ENCODE measurements at places on chromosomes 4 and X.

DNA sequence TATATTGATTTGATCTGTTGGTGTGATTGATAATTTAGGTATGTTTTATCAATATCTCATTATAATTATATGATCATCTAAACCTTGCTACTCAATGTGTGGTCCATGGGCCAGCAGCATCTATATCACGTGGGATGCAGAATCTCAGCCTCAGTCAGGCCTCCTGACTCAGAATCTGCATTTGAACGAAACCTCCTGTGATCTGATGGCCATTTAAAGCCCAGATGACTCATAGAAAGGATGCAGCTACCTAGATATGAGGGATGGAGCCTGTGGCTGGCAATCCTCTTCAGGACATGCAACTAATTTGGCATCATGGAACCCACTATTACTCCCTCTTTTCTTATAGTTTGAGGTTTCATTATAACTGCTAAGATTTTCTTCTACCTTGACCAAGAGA lies 11.3 kb upstream of the CHRNA9 start:
- DNase-seq, result no peak

- no peak for DNase-seq
Observed at GRCh38 chr4:17535906-17536305, 20.9 kb downstream of the CLRN2 start.

DNA sequence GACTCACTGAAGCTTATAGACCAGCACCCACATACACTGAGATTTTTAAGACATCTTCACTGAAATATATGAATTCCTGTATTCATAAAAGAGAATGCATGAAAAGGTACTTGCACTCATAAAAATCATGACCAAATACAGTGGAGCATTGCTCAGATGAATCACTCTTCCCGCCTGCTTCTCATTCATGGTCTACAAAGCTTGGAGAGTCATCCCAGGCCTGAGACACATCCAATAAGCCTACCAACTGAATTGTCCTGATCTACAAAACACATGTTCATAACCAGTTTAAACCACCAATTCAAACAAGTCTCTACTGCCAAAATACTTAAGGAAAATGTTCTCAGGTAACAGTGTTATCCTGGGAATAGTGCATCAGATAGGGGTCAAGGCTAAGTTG lies 38.1 kb downstream of the PROM1 start:
- no peak for DNase-seq

GRCh38 chr4:64001229-64001898 lies 407.9 kb downstream of the TECRL start:
- no peak for DNase-seq

DNA sequence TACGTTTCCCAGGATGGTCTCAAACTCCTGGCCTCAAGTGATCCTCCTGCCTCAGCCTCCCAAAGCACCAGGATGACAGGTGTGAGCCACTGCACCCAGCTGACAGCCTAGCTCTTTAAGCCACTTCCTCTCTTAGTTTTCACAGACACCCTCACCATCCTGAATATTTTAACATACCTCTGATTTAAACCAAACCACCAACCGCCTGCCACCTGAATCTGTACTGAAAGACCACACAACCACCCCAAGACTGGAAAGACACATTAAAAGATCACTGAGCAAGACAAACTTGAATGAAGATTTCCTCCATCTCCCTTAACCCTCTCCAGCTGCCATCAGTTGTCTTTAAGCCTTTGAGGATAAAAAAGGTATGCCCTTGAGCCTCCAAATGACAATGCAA lies 110.6 kb downstream of the SH3KBP1 start:
- DNase-seq, result peak; percentile 27

GRCh38 chrX:110218591-110218990 lies 99.3 kb downstream of the AMMECR1 start:
- no peak for DNase-seq

DNA sequence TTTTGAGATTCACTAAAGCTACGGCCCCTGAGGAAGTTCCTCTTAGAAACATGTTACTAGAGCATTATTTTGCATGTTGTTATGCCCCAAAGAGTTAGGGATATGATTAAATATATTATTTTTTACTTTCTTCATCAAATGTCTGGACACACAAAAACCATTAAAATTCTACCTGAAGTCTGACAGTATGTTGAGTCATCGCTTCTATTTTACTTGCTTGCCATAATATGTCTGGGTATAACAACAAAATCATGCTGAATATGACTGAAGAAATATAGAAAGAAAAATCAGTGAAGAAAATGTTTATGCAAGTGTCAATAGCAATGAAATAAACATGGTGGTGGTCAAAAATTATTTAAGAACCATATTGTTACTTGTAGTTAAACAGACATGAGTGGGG lies 1818.5 kb upstream of the ADGRL3 start:
- DNase-seq, result no peak
